Suppressor macrophage (primary cell): ENCODE measurements at places on chromosomes 5 and 9.

GRCh38 chr9:108205276-108205675 is 650.5 kb downstream of the ACTL7B start:
- DNase-seq = no peak

- DNase-seq = no peak
These were observed 10.0 kb upstream of the DDX41 start for GRCh38 chr5:177526791-177527190.

DNA sequence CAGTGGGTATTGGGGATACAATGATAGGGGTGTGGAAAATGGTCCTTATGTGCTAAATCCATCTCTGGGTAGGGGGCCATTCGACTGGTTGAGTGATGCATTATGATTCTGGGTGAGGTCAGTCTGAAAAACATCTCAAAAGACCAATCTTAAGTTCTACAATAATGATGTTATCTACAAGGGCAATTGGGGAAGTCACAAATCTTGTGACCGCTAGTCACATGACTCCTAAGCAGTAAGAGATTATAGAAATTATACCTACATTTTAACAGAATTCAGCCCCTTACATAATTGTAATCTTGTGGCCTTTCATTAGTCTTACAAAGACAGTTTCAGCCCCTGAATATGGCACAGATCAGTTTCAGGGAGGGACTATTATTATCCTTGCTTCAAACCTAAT is 224.7 kb downstream of the PIK3R1 start:
- DNase-seq = peak; percentile 55

- DNase-seq = no peak
These were observed 356.8 kb upstream of the CHD1 start for GRCh38 chr5:99285606-99286005.

DNA sequence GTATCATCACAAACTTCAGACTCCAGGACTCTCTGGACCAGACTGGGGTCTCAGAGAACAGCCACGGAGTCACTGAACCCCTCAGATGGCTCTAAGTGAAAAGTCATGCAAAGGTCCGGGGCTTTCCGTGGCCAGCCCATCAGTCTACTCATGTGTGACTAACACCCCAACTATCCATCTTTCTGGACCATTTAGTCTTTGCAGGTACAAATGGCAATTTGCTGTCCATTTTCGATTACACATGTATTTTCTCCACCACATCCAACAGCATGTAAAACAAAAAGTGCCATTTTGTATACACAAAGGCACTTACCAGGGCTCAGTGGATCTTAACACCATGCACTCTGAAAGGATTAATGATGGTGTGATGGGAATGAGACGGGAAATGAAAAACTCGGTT is 387.7 kb downstream of the BNC2 start:
- no peak for DNase-seq

DNA sequence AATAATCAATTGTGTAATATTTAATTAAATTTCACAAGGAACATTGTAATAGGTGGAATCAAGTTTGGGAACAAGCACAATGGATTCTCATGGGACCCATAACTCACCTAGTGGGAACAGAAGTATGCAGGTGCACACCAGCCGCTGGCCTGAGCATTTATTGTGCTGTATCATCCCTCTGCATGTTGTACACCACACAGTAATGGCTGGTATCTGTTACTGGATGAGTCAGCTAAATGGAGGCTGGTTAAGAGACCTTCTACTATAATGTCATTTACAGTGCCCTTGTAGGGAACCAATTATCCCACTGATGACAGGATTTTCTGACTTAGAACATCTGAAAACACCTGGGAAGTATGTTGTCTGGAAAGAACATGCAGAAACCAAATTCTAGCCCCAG is 3.2 kb upstream of the MAP3K1 start:
- DNase-seq = no peak

DNA sequence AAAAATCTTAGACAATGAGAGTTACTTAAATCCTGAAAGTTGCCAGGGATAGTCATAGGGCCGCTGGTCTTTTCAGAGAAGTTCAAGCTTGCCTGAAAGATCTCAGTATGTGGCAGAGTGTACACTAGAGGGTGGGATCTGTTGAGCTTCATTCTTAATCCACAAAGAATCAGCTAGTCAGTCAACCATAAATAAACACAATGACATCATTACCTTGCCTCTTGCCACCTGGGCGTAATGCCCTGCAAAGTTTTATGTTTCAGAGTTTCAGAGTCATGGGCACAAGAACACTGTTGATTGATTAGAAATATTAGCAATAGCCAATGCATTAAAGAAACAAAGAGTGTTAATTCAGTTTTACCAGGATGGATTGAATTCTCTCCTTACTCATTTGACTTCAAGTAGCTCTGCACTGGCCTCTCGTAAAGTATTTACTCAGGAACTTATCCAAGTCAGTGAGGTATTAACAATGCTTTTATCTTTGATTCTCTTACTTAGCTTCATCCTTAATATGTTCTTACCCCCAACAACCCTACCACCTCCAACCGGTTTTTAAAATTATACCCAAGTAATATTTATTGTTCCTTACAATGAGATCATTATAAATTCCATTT is 14.3 kb upstream of the ANXA1 start:
- DNase-seq = no peak

DNA sequence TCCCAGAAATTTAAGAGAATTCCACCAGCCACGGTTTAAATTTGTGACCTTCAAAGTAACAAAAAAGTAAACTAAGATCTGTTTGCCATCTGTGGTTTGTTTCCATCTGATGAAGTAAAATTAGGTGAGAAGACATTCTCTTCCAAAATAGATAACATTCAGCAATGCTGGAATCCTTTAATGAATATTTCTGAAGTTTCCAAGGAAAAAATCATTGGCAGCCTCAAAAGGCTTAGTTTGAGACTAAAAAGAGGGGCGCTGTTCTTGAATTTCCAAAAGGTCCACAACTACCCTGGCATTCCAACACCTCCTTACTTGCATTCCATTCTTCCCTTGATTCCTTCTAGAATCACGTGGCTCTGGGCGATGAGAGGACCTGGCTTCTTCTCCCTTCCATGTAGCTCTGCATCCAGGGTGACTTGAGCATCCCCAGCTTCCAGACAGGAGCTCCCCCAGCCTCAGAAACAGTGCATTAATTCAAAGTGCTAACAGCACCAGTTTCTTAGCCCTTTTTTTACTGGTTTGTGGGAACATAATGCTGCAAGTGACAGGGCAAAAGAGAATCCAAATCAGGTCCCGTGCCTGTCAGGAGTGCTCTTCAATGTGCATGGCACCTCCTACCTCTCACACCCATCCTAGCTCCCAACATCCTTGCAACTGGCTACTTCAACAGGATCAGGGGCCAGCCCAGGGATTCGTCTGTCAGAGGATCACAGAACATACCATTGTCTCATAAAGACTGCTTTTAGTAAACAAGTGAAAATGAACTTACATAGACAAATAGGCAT is 191.5 kb upstream of the S1PR3 start:
- DNase-seq = no peak

GRCh38 chr5:149614034-149614907 is 33.0 kb downstream of the ARHGEF37 start:
- no peak for DNase-seq

DNA sequence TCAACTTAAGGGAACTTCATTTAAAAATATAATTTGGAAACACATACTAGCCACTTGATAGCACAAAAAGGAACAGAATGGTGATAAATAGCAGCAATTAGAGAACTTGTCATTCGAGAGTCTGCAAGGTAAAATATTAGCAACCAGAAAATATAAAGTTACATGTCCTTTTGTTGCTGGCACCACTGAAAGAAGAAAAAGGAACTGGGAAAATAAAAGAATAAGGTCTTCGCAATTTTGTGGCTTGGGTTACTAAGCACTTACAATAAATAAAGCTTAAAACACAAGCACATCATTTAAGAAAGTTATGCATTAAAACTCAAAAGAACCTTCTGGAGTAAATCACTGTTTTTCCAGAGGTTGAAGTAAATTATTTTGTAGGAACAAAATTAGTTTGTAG is 149.9 kb upstream of the FBN2 start:
- no peak for DNase-seq

DNA sequence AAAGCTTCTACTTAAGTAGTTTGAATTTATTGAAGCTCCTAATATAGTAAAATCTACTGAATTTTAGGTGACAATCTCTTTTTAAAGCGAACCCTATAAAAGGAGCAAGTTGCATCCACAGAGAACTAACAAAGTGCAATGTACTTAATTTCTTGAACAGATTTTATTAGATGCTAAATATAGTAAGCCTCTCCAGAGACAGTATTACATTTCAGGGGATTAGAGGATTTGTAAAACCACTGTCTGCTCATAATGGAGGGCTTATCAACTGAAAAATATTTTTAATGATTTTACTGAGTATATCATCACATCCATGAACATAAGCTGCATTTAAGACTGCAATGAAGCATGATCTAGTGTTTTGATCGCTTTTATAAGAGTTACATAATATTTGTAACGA is 230.0 kb upstream of the EFNA5 start:
- DNase-seq = no peak

- DNase-seq = no peak
These were observed 18.7 kb upstream of the AGGF1 start for GRCh38 chr5:77011498-77011897.

DNA sequence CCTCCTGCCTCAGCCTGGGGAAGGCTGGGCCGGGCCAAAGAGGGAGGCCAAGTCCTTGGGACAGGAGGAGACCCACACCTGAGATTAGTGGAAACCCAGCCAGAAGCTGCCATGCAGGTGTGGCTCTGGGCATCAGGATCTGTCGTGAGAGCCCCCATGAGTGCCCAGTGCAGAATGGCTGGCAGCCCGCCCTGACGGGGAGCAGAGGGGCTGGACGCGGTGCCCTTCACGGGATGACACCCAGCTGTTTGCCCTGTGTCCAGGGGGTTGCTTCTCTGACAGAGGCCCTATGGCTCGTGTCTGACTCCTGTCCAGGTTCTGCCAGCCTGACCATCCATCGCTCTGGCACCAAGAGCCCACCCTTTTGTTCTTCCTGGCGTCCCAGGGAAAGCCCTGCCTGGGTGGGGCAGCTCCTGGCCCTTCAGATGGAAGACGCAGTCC is 8.5 kb downstream of the DIPK1B start:
- no peak for DNase-seq

DNA sequence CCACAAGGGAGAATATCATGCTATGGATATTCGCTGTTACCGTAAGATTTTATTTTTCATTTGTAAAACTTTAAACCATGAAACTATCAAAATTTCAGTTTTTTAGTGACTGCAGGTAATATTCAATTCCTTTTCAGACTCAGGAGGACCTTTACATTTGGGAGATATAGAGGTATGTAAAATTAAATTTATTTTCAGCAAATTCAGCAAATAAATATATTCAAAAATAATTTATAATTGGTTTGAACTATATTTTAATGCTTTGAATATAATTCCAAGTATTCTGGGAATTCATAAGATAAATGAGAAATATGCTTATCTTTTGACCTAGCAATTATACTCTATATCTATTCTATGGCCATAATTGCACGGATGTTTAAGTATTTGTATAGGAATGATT is 7.6 kb downstream of the RFESD start:
- no peak for DNase-seq

DNA sequence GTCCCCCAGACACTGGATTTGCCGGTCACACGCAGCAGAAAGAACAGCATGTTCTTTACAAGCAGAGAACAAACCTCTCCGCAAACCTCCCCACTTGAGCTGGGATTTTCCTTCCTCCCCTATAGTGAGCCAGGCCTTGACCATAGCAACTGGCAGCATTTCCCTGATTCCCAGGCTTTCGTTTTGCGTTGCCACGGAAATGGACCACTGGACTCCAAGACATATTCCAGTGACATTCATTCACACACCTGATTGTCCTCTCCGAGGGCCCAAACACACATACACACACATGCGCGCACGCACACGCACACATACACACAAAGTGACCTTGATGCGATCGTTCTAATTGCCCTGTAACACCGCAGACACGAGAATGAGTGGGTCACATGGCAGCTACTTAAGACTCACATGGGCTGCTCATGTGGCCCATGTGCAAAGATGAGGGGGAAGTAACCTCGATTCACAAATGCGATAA is 80.9 kb upstream of the CPEB4 start:
- no peak for DNase-seq

GRCh38 chr9:121383715-121384114 is 13.7 kb upstream of the STOM start:
- no peak for DNase-seq

- no peak for DNase-seq
These were observed 37.5 kb downstream of the DYNC2I2 start for GRCh38 chr9:128619127-128619526.

GRCh38 chr5:102903074-102903871 is 148.2 kb downstream of the PAM start:
- DNase-seq = no peak

DNA sequence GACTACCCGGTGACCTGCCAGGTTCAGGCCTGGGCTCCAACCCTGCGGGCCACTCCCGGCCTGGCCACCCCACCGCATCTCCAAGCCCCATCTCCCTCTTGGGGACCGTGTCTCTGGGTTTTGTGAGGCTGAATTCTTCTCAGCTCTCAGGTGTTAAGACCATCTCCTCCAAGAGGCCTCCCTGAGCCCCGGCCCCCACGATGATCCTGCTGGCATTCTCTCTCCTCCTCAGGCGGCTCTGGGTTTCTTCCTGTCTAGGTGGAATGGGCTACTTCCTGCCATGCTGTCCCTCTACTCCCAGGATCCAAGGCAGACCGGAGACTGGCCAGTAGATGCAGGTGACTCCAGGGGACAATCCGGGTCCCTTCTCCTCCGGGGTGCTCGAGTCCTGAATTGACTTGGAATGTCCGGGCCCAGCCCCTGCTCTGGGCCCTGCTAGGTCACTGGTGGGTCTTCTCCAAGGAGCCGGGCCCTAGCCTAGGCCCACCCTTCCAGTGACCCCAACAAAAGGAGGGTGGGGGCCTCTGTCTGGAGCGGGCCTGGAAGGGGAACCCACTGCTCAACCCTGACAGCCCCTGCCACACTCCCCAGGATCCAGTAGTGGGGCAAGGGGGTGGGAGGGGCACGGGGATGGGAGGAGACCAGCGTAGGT is 219.8 kb downstream of the C9orf50 start:
- no peak for DNase-seq

- DNase-seq = no peak
These were observed 9.7 kb upstream of the LVRN start for GRCh38 chr5:115952588-115952987.
